ENCODE measurements at places on chromosomes 16 and 17.

DNA sequence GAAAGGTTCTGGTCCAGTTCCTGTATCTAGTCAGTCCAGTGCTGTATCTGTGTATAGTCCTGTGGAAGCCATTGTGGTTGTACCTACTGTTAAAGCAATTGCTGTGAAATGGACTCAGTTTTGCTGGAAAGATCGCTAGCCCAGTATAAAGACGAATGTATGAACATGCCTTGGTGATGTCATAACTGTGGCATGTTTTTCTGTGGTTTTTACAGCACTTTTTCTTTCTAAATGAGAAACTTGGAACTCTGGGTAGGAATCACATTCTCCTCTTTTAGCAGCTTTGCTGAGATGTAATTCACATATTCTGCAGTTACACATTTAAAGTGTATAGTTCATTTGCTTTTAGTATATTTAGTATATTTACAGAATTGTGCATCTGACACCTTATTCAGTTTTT, 58.1 kb downstream of the MAP2K4 start:
- no peak for DNase-seq

- DNase-seq = no peak
These were observed 191.4 kb downstream of the ZNF423 start for GRCh38 chr16:49664221-49665215.

DNA sequence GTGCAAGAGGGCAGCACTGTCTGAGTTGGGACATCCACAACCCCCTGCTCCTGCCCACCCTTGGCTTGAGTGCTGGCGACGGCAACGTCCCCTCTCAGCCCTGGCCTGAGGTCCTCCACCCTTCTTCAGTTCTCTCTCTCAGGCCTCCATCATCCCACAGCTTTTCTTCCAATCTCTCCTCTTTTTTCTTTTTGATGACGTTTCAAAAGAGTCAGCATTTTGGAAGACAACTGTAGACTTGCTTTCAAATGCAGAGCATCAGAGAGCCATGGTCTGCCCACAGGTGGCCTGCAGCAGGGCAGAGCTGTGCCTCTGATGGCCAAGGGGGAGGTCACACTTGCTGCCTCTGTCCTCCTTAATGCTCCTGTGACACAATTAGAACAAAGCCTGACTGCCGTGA, 775.4 kb downstream of the KCNJ18 start:
- no peak for DNase-seq

- no peak for DNase-seq
These were observed 203.2 kb downstream of the NTN1 start for GRCh38 chr17:9224485-9224884.

DNA sequence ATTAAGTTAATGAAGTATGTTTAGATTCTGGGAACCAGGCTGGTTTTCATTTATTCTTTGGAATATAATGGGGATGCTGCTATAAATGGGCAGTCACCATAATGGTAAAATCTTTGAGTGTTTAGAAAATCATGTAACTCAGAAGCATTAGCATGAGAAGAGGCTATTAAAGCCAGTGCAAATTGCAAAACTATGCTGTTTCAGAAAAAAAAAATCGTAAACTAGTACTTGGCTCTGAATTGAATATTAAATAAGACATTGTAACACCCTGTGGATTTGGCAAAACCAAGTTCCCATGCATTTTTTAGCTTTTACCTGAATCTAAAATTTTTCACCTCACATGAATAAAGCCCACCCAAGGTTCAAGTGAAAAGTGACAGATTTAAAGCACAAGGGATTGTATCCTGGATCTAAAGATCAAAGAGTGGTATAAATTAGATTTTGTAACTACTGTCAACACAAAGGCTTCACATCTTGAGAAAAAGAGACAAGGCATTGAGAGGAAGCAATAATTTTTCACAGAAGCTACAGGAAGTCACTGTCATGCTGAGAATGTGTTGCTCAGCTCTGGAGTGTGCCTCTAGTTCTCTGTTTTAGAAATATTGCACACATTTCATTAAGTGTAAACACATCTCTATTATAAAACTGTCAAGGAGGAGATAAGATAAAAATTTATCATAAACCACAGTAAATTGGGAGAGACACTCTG, 142.2 kb downstream of the ABCA8 start:
- no peak for DNase-seq
